ENCODE measurements at places on chromosomes 16 and 17.

DNA sequence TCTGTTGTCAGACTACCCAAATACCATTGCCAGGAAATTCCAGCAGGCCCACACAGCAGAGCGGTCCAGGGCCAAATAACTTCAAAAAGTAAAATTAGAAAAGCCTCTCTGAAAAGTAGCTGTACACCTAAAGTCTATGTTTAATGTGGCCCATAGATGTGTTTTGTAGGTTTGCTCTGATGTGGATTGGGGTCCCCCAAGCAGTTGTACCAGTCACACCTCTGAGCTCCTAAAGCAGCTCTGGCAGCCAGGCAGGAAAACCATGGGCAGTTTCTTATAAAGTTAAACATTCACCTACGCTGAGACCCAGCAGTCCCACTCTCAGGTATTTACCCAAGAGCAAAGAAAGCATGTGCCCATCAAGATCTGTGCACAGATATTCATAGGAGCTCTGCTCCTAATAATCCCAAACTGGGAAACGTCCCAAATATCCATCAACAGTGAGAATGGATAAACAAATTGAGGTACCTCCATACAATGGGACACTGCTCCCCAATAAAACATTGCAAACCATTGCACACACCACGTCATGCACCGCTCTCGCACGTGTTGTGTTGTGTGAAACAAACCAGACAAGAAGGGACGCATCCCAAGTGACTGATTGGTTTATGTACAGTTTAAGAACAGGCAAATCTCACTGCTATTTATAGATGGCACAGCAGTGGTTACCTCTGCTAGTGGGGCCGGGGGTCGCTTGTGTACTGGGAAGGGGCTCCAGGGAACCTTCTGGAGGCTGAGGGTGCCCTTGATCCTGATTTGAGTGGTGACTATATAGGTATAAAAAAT, 15.8 kb upstream of the PRM1 start:
- DNase-seq, result no peak

GRCh38 chr17:35841505-35841904, 27.2 kb downstream of the HEATR9 start:
- DNase-seq, result no peak

DNA sequence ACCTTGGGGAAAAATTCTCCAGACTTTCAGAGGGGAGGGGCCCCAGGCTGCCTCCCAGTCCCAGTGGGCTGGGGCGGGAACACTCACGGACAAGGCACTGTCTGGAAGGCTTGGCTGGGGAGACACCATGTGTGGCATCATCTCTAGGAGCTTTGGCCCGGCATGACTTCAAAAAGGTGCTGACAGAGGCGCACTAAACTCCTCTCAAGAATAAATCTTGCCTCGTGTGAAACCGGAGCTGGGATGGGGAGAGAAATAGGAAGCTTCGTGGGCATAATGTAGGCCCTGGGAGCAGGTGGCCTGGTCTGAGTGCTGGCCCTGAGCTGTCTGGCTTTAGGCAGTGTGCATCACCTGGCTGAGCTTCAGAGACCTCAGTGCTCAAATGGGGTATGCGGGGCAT, 5.7 kb downstream of the WSCD1 start:
- no peak for DNase-seq

DNA sequence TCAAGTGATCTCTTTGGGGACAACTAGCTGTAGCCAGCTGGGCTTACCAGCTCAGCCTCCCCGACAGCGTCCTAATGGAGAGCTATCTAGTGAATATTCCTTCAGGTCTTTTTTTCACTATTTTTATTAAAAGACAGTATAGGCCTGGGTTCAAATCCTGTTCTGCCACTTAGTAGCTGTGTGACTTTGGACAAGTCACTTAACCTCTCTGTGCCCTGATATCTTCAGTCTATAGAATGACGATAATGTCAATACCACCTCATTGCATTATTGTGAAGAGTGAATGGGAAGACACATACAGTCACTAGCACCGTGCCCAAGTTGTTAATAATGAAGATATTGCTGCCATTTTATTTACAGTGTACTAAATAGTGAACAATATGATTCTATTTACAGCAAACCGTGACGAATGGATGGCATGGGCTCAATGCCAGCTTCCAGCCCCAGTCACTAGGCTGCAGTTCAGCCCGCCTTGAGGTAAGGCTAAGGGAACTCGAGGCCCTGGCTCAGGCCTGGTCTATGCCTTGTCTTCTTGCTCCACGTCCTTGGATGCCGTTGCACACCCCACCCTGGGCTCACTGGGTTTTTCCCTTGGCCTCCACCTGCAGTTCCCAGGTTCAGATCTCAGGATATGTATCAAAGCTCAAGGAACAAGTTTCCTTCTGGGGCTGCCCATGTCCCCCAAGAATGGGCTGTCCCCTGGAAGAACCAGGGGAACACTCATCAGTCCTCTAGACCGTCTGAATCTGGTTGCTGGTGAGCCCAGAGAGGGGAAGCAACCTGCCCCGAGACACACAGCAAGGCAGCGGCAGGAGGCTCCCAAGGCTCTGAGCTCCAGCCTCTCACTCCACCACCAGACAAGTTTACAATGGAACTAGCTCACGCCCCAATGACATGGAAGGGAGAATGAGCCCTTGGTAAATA, 95.4 kb upstream of the TNRC6C start:
- no peak for DNase-seq

DNA sequence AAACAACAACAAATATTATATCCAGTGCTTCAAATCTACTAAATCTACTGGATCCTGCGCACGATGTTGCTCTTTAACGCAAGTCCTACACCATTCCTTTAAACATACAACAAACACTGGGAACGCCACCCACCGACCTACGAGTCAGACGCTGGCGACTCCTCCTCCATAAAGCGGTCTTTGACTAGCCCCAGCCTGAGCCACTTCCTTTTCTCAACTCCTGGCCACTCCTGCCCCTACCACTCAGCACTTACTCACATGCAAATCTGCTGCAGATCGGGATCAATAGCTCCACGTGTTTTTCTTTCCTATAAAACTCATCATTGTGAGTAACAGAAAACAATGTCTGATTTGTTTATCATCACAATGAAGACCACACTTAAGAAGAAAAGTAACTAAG, 32.8 kb upstream of the MNT start:
- no peak for DNase-seq

DNA sequence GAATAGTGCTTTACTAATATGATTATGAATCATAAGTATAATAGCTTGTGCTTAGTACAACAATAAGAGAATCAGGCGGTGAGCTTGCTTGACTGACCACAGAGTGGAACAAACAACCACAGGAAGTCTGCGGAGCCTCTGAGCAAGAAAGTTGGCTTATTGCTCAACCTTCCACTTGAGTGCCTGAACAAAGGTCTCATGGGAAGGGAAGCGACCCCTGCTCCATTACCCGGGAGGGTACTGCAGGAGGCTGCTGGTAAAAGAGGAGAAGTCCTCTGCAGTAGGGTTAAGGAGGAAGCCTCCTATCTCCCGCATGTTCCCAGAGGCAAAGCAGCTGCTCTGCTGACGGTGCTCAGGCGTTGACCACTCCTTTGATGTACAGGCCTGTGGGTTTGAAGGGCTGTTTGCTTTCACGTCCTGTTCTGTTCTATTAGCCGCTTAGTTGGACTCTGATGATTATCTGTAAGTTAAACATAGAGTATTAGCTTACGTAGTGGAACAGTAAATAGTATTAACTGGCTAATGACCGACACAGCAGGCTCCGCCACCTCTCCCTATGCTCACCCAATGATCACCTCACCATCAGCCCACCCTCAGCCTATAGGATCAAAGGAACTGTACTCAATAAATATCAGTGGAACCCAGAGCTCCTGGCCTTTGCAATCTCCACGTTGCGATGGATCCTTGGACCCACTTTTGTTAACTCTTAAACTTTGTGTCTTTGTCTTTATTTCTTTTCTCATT, 17.5 kb downstream of the ALOX15B start:
- DNase-seq, result no peak

- no peak for DNase-seq
These were observed 107.3 kb downstream of the CMIP start for GRCh38 chr16:81551821-81552304.

DNA sequence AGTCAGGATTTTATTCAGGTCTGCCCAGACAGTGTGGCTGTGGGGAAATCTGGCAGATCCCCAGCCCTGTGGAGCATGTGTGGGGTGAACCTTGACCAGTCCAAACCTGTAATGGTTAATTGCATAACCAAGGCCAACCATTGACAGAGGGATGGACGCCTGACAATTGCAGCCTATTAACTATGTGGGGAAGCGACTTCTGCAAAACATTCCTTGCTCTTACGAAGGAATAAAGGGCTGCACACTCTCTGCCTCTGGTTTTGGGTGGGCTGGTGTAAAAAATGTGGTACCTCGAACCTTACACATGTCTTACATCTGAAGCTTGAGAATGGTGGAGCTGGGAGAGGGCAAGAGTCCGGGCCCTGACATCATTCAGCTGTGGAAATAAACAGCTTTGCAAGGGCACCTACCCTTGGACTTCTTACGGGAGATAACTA, 35.8 kb downstream of the MAF start:
- no peak for DNase-seq

DNA sequence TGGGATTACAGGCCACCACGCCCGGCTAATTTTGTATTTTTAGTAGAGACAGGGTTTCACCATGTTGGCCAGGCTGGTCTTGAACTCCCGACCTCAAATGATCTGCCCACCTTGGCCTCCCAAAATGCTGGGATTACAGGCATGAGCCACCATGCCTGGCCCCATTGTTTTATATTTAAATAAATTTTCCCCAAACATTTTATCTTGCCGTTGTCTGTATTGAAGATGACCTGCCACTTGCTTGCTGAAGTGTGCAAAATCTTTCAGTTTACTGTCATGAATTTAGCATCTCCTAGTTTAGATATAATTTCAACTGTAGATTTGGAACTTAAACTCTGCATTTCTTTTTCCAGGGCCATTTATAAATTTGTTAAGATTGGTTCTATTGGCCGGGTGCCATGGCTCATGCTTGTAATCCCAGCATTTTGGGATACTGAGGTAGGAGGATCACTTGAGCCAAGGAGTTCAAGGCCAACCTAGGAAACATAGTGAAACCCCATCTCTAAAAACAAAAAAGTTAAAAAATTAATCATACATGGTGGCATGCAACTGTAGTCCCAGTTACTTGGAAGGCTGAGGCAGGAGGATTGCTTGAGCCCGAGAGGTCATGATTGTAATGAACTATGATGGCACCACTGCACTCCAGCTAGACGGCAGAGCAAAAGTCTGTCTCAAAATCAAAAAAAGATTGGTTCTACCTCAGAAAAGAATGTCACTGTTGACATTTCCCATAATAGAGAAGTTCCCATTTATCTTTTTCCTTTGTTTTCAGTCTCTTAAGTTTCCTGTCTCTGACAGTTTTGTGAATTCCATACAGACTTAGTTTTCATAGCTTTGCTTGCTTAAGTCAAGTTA, 84.4 kb downstream of the VMP1 start:
- no peak for DNase-seq

GRCh38 chr16:67710607-67711006, 8.5 kb downstream of the GFOD2 start:
- no peak for DNase-seq

DNA sequence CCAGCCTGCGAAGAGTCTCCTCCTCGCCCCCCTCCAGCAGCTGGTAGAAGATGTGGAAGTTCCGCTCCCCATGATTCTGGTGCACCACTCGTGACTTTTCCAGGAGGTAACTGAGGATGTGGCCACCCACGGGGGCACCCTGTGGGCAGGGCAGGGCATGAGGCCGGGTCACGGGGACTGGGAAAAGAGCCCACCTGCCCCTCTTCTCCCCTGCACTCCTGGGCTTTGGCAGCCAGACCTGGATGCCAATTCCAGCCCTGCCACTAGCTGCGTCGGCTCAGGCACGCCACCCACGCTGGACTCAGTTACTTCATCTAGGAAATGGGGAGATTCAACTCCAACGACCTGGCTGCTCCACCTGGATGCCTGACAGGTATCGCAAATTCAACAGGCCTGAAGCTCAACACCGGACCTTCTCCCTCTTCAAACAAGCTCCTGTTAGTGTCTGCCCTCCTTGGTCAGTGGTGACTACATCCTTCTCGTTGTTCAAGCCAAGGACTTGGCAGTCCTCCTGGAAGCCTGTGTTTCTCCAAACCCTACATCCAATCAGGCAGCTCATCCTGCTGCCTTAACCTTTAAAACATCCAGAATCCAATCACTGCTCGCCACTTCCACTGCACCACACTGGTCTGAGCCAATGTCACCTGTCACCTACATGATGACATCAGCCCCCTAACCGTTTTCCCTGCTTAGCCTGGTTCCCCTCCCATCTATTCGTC, 11.6 kb downstream of the MYO1C start:
- no peak for DNase-seq

- no peak for DNase-seq
These were observed 4.1 kb downstream of the CAPN15 start for GRCh38 chr16:531494-532125.

GRCh38 chr17:10171122-10171571, 27.3 kb downstream of the GAS7 start:
- DNase-seq, result peak; percentile 68

GRCh38 chr17:55793272-55793671, 42.4 kb downstream of the PCTP start:
- no peak for DNase-seq

GRCh38 chr17:63610854-63611253, 10.2 kb downstream of the TACO1 start:
- DNase-seq, result no peak

- DNase-seq, result no peak
These were observed 3.3 kb downstream of the TRPV2 start for GRCh38 chr17:16418685-16419068.

DNA sequence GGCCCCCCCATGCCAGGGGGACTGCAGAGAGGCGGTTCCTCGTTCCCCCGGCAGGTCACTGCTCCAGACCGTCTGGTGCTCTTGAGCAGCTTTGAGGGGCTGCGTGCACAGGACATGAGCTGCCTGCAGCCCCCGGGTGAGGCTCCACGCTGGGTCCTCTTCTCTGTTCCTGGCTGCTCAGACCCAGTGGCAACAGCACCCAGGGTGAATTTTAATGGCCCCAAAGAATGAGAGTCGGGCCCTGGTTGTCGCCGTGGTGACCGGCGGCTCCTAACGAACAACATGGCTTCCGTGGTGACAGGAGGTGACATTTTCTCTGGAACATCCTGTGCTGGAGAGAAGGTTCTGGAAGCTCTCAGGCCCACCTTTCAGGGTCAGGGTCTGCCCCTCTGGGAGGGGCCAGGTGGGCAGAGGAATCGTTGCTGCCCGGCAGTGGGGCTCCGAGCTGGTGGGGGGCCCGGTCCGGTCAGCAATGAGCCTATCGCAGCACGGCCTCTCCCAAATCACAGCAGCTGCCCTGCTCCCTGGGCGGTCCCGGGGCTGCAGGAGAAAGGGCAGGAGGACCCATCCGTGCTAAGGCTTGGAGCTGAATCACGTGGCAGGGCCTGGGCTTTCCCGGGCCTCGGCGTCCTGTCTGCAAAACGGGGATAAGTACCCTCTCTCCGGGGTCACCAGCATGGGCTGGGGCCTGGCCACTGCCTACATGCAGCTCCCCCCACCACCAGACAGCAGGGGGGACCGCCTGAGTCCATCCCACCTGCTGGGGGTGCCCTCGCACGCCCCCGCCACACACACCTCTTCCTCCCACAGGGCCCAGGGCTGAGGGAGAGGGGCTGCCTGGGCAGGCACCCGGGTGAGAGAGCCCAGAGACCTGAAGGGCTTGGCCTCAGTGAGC, 3.4 kb upstream of the C1QTNF8 start:
- DNase-seq, result no peak

GRCh38 chr16:57434003-57434402, 13.2 kb downstream of the CIAPIN1 start:
- DNase-seq, result no peak

All from sciatic nerve (tissue), 2 donors.